ENCODE measurements at places on chromosomes 11 and 22.
A peak's percentile ranks its signal among the peaks of the same experiment; 100 is the strongest.

DNA sequence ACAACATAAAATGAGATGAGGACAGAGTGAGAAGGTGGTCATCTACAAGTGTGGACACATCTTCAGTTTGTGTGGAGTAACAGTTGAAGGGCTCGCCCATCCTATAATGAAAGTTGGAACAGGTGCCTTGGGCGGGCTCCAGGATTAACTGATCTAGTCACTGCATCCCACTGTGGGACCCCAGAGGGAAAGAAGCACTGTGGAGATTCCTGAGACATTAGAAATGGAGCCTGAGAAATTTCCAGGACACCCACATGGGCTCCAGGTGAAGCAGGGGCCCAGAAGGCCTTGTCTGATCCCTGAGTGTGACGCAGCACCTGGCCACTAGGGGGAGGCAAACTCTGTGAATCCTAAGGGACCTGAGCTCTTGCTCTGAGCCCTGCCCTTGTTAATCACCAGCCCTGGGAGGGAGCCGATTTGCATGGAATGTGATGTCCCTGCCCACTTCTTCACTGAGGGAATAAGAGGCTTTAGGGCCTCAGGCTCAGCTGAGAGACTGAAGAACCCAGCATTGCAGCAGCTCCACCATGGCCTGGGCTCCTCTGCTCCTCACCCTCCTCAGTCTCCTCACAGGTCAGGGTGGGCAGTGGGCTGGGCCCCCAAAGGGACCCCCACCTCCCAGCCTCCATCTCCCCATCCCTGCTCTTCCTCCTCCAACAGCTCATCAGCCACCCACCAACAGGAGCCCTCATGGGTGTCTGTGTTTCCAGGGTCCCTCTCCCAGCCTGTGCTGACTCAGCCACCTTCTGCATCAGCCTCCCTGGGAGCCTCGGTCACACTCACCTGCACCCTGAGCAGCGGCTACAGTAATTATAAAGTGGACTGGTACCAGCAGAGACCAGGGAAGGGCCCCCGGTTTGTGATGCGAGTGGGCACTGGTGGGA lies 98.4 kb downstream of the VPREB1 start:
- no peak for DNase-seq

DNA sequence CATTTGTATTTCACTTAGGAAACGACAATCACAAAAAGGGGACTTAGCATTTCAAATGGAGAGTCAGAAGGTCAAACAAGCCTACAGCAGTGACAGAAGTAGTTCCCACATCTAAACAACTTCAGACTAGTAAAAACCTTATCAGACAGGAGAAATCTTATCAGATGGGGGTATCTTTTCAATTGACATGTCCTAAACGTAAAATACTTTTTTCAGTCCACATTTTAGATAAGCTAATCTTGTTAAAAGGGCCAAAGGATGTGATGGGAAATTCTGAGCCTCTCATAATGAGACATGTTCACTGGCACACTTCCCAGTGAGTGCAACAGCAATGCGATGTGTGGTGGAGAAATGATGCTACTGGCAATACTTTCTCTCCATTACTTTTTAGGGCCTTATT lies 2.4 kb downstream of the MAPK1 start:
- DNase-seq: peak; percentile 83

DNA sequence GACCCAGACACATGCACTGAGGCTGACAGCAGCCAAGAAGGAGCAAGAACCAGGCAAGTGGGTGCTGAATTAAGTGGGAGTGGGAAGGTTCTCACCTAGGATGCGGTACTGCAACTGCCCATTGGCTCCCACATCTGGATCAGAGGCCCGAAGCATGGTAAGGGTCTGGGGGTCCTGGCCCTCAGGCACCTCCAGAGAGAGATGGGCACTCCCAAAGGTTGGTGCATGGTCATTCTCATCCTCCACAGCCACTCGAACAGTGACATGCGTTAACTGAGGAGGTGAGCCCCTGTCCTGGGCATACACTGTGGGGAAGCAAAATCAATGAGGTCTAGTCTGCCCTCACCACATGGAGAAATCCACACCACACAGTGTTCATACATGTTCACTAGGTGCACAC lies 9.3 kb upstream of the TPP1 start:
- no peak for DNase-seq

DNA sequence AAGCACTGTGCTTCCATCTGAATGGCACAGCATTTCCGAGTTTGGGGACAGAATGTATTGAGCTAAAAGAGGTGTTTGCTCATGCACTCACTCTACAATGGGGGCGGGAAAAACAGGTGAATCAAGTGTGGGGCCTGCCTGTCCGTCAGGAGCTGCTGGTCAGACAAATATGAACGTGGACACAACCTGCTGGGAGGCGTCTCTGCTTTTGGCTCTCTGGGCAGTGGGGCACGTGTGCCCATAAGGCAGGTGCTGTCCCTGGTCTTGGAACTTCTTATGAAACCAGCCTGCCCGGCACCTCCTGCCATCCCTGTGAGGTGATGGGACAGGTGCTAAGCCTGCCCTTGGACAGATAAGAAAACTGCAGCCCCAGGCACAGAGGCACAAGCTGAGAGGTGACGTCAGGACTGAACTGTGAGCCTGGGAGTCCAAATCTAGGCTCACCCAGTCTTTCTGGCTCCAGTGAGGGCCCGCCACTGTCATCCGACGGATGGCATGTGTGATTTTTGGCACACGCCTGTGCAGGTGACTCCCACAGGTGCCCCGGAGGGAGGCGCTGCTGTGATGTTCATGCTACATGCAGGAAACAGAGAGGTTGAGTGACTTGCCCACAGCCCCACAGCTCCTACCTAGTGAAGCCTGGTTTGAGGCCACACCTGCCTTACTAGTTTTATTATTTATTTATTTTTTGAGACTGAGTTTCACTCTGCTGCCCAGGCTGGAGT lies 51.6 kb downstream of the SMIM38 start:
- no peak for DNase-seq

- no peak for DNase-seq
Measured at GRCh38 chr11:92141725-92142124, 82.9 kb upstream of the FAT3 start.

Measured in HFFc6 (cell line).